ENCODE measurements at places on chromosomes 12 and 14. TPM values are rescaled to one million over a fixed set of nuclear protein-coding genes. Genes with fewer than 3 reads are reported as not detected.

The E2F7 gene
- total RNA-seq, result 9.1 TPM

The HOXC9 gene
- not detected for total RNA-seq

The AQP2 gene
- not detected for total RNA-seq

The CLEC2A gene
- not detected for total RNA-seq

The RHEBL1 gene
- total RNA-seq, result 0.32 TPM

The DPPA3 gene
- not detected for total RNA-seq

The HOXC4 gene
- not detected for total RNA-seq

The SERPINA4 gene
- not detected for total RNA-seq

The ABCD2 gene
- total RNA-seq, result 0.19 TPM

- H3K4me3 ChIP-seq, result no peak overlapping the region
- DNase-seq, result no peak
- no peak overlapping the region for H3K27ac ChIP-seq
- no peaks in the 10 kb centered on the region for H3K27me3 ChIP-seq
- H3K4me1 ChIP-seq, result no peaks in the 10 kb centered on the region
- H3K36me3 ChIP-seq, result peaks cover 11% of the 10 kb centered on the region
These were observed 18.4 kb downstream of the ZFC3H1 start for GRCh38 chr12:71645268-71645667.

GRCh38 chr14:92585981-92586937 lies 72.7 kb downstream of the RIN3 start:
- H3K4me1 ChIP-seq, result no peaks in the 10 kb centered on the region
- H3K27ac ChIP-seq, result peak overlapping the region; percentile 44
- H3K27me3 ChIP-seq, result no peaks in the 10 kb centered on the region
- no peaks in the 10 kb centered on the region for H3K36me3 ChIP-seq
- no peak overlapping the region for H3K4me3 ChIP-seq

DNA sequence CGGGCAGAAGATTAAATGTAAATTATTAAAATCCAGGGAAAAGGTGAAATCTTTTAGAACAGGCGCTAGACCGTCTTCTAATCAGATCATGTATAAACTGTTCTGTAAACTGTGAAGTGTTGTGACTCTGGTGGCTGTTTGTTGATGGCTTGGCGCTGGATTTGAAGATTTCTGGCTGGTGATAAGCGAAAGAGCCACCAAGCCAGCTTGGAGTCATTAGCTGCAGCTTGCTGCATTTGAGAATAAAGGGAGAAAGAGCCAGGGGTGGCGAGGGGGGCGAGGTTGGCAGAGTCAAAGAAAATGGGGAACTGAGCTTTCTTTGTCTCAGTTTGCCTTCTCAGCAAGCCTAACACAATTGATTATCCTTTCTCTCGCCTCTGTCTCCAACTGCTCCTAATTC lies 8.0 kb downstream of the SYNDIG1L start:
- no peaks in the 10 kb centered on the region for H3K27me3 ChIP-seq
- no peaks in the 10 kb centered on the region for H3K36me3 ChIP-seq
- H3K4me1 ChIP-seq, result no peaks in the 10 kb centered on the region
- no peak overlapping the region for H3K27ac ChIP-seq
- H3K4me3 ChIP-seq, result no peak overlapping the region
- no peak for DNase-seq

GRCh38 chr12:6532051-6532926 lies 2.0 kb upstream of the GAPDH start:
- H3K27ac ChIP-seq, result peak overlapping the region; percentile 99
- DNase-seq, result peak; percentile 62
- peaks cover 19% of the 10 kb centered on the region for H3K36me3 ChIP-seq

DNA sequence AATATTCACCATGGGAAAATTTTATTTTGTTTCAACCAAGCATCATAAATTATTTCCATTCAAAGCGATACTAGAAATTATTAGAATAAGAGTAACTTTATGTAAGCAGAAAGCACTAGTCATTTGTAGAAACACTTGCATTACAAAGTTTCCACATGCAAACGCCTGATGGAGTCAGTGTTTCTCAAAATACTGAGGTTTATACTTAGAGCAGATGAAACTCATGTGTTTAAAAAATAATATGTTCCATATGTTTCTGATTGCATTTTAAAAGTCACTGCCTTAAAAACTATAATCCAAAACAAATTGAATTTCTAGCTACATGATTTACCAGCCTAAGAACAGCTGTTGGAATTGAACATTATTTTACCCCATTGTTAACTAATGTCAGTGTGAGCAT lies 1246.4 kb downstream of the SLC16A7 start:
- DNase-seq, result no peak
- no peaks in the 10 kb centered on the region for H3K36me3 ChIP-seq
- H3K4me3 ChIP-seq, result no peak overlapping the region

- H3K4me3 ChIP-seq, result no peak overlapping the region
- no peak for DNase-seq
- H3K27me3 ChIP-seq, result no peaks in the 10 kb centered on the region
- no peaks in the 10 kb centered on the region for H3K36me3 ChIP-seq
- no peaks in the 10 kb centered on the region for H3K4me1 ChIP-seq
These were observed 13.6 kb downstream of the TTC9 start for GRCh38 chr14:70655110-70655826.

Data from colonic mucosa (tissue), 4 donors.